ENCODE measurements at places on chromosomes 5 and 9.

DNA sequence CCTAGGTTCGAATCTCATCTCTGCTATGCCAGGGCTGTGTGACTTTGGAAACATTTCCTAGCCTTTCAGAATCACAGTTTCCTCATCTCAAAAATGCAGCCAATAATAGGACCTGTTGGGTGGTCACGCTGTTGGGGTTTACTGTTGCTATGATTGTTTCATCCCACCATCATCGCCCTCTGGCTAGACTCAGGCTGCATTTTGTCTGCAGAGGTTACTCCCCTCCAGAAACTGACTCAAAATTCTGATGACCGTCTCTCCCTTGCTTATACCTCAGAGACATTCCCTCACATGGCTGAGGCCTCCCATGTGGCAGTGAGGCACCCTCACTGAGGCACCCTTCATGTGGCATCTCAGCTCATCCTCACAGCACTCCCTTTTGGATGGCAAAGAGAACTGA, 61.6 kb downstream of the COL27A1 start:
- DNase-seq, result no peak

- DNase-seq, result no peak
These were observed 106.8 kb downstream of the ENTREP1 start for GRCh38 chr9:69431777-69432176.

GRCh38 chr5:123156577-123157296, 67.7 kb downstream of the PRDM6 start:
- no peak for DNase-seq

GRCh38 chr9:18438300-18438925, 35.5 kb upstream of the ADAMTSL1 start:
- no peak for DNase-seq

- DNase-seq, result no peak
These were observed 813 bp upstream of the AGTPBP1 start for GRCh38 chr9:85742597-85742936.

DNA sequence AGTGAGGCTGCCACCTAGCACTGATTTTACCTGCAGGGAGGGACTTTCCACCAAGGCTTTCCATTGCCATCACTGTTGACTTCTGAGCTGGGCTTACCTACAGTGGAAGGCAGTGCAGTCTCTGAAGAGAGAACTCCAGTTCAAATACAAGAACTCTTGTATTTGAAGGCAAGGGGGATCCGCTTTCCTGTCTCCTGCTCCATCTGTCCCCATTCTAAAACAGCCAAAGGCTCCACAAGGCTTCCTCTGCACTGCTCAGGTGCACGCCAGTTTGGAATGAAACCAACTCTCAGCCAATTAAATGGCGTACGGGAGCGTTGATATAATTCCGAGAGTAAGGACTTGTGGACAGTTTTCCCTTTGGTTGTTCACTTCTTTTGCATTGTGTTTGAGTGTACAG, 66.0 kb upstream of the CXCL14 start:
- DNase-seq, result no peak

- DNase-seq, result no peak
These were observed 362.1 kb upstream of the CCNH start for GRCh38 chr5:87774804-87775203.
